WTC11 (cell line): ENCODE measurements at places on chromosomes 1 and 21.
A peak's percentile ranks its signal among the peaks of the same experiment; 100 is the strongest.

DNA sequence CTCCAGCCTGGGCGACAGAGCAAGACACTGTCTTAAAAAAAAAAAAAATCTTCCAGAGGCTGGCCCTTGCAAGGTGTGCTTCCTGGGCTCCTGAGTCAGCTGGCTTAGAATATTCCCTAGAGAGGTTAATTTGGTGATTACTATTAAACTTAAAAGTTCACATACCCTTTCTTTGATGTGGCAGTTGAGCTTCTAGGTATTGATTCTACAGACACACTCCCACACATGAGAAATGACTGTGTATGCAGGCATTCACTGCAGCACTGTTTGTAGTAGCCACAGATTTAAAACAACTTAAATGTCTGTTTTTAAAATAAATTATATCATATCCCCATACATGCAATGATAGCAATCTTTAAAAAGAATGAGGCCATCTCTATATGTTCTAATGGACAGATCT is 93.4 kb downstream of the GDAP2 start:
- no peak for DNase-seq

GRCh38 chr1:25581764-25582163 is 34.8 kb upstream of the MAN1C1 start:
- DNase-seq = no peak

DNA sequence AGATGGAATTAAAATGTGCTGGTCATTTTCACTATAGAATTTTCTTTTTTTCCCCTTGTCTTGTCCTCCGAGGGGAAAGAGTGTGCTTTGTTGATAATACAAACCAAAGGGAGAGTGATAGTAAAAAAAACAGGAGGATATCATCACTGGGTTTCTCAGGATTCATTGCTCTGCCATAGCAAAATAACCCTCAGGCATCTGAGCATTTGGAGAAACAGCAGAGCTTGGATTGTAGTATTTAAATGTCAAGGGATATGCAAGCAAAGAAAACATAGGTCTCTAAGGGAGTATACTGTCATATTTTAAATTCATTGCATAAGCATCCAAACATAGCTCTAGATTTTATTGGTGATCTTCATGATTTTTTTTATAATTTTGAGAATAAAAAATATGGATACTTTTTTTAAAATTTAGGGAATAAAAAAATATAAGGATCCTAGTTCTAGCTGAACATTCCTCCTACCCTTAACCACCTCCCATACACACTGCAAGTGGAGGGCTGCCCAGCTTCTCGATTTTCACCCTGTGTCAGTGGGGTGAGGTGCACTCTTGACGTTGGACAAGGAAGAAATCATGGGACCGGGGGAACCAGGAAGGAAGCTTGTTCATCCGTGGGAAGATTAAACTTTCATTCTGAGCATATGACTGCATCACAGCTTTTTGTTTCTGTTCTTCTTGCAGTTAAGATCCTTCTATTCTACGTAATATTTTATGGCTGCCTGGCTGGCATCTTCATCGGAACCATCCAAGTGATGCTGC is 4.4 kb downstream of the ATP1B1 start:
- no peak for DNase-seq

GRCh38 chr1:239816081-239816782 is 275.5 kb upstream of the FMN2 start:
- peak; percentile 52 for DNase-seq
